H54 (cell line): ENCODE measurements at places on chromosomes 4 and X.
A peak's percentile ranks its signal among the peaks of the same experiment; 100 is the strongest.

DNA sequence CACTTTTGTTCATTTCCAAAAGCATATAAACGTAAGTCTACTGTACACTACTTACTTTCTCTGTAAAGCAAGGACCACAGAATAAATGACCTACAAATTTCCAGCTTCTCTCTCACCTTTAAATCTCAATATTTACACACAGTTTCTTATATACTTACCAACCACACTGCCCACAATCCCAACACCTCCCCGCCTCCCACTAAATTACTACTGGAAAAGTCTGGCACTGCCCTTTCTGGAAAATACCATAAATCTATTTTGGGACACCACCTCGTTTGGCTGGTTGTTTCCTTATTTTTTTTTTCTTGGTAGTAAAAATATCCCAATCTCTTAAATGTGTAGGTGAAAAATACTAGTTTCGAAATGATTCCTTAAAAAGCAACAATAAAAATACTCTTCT is 19.6 kb downstream of the FAT1 start:
- no peak for DNase-seq

DNA sequence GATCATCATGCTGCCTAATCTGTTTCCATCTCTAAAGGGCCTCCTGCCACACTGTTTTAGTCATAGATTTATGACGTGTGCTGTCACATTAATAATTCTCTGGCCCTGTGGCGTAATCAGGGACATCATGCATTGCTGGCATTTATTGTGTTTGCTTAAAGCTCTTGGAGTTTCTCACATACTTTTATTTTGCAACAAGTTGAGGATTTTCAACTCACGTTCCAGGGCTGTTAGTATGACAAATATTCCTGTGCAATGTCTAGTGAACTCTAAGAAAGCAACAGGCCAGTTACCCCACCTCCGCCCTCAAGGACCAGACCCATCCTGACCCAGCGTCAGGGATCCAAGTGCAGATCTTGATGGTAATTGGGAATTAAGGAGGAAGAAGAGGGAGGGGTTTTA is 7.8 kb upstream of the PIGA start:
- DNase-seq: no peak

- no peak for DNase-seq
These were observed 435.6 kb downstream of the TLL1 start for GRCh38 chr4:166308647-166309046.

DNA sequence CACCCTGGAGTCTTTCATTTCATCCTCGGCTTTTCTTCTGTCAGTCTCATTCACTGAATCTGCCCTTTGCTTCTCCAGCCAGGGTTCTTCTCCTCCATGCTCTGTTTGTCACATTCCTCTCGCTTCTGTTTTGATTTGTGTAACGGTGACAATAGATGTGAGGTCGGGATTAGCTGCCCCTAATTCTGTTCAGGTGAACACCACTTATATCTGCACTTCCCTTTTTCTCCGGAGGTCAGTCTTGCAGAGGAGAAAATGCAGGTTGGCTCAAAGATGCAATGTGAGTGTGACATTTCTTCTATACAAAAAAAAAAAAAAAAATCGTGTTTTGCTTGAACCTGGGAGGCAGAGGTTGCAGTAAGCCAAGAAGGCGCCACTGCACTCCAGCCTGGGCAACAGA is 262.9 kb downstream of the ASMT start:
- DNase-seq: no peak

DNA sequence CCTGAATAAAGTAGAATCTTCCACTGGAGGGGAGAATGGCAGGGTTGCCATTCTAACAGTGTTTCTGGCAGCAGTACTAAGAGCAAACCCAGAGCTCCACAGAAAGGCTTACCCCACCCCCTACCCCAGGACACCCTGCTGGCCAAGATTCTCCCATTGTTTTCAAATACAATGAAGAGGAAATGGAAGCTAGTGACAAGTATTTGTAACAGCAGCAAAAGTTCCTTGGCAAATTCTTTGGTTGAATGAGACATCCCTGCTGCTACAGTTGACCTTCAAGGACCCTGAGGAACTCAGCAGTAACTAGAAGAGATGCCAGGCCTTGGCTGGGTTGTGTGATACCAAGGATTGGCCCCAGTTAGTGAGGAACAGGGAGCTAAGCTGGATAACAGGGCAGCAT is 124.2 kb upstream of the DGKK start:
- no peak for DNase-seq

DNA sequence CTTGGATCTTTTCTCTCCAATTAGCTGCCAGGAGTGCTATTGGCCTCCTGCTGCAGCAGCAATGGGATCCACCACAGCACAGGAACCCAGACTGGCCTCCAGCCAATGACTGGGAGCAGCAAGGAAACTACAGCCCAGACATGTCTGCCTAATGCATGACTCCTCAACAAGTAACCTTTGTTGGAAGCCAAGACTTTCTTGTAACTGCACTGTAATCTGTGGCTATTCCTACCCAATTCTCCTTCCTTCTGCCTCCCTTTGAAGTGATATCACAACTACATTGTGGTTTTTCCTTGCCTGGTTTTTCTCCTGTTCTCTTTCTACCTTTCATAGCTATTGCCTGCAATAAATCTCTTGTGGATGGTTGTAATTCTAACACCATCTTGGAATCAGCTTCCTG is 39.8 kb downstream of the SNCA start:
- no peak for DNase-seq

- no peak for DNase-seq
These were observed 21.7 kb downstream of the STAG2 start for GRCh38 chrX:123983240-123983639.

DNA sequence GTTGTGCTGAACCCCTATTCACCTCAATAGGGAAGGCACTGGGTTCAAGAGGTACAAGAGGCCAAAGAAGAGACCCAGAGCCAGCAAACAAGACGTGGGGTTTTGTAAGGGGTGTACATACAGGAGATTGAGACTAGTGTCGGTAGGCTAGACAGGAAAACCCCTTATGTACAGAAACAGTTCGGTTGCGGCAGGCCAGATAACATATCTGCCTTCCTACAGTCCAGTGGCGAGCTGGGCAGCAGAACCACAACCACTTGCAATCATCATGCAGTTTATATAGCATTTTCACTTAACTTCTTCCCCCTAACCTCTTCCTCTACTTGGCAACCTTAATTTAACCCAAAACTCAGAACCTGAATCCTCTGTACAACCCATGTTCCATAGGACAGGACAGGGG is 422.2 kb downstream of the PDHA2 start:
- no peak for DNase-seq

GRCh38 chr4:2258091-2259035 is 3.5 kb downstream of the MXD4 start:
- no peak for DNase-seq

- DNase-seq: peak; percentile 15
These were observed 126.9 kb downstream of the MFAP3L start for GRCh38 chr4:169899295-169899694.

GRCh38 chrX:28391528-28391927 is 195.7 kb upstream of the IL1RAPL1 start:
- DNase-seq: no peak

GRCh38 chr4:169803413-169803812 is 45.7 kb upstream of the HPF1 start:
- no peak for DNase-seq

DNA sequence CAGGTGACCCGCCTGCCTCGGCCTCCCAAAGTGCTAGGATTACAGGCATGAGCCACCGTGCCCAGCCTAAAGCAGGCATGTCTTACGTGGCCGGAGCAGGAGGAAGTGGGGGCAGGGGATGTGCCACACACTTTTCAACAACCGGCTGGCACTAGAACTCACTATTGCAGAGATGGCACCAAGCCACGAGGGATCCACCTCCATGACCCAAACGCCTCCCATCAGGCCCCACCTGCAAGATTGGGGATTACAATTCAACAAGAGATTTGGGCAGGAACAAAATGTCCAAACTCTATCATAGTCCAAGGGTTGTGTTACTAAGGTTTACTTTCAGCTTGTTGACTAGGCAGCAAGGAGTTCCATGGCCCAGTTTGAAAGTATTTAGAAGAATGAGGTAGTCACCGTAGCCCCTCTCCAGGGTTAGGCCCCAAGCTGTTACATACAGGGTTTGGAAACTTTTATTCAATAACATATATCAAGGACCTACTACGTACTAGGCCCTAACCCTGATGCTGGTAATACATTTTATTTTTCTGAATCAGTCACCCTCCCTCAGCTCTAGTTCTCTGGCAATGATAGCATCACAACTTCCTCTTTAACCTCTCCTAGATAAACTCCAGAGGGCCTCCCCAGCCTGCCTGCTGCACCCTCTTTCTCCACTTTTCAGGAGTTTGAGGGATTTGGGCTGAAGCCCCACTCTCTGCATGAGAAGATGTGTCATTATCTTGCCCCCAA is 18.0 kb upstream of the TBC1D14 start:
- DNase-seq: no peak

- DNase-seq: no peak
These were observed 32.0 kb downstream of the SPIN3 start for GRCh38 chrX:56963377-56963776.

GRCh38 chrX:55486736-55487135 is 2.9 kb downstream of the USP51 start:
- no peak for DNase-seq

- no peak for DNase-seq
These were observed 54.3 kb downstream of the IGFBP7 start for GRCh38 chr4:57055886-57056285.

DNA sequence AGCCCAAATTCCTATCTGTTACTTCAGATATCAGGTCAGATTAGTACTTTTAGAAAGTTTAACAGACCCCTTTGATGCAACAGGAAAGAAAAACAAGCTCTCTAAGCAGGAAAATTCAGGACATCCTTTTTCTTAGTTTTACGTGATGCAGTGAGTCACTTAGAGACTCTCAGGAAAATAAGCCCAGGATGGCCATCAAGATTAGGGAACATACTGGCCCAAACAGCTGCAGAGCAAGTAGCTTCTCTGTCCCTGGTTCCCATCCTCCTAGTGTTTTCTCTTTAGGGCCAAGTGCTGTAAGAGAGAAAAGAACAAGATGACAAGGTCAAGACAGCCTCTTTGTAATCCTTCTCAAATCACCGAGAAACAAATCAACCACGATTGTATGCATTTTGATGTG is 219.1 kb downstream of the ZNF674 start:
- no peak for DNase-seq

DNA sequence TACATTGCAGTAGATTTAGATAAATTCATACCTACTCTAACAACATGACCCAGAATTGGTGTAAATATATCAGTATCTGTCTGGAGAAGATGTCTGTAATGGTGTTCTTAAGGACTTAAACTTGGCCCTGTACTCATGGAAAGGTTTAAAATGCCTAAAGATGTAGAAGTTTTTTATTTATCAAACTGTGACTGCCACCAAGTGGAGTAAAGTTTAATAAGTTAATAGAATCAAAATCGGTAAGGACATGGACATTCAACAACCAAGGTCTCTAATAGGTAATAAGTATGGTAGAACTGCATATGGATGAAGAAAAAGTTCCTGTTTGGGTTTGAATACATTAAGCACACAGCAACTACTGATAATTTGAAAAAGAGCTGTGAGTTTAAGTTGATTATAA is 474.0 kb upstream of the NDST3 start:
- DNase-seq: no peak

GRCh38 chr4:93467484-93468155 is 360.9 kb upstream of the ATOH1 start:
- DNase-seq: no peak

DNA sequence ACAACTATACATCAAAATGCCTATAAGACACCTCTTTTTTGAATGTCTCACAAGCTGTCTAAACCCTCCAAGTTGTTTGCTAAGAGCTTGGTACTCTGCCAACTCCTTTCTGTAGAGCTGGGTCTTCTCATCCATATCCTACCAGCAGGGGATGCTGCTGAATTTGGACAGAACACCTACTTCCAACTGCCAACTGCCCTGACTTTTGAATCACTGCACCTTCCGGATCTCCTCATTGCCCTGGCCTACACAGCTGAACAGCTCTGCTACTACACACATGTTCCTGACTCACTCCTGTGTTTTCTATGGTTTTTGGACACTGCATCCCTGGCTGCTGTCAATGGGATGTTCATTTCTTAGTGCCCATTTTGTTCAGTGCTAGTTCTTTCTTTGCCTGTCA is 18.7 kb downstream of the FAM184B start:
- DNase-seq: no peak

- DNase-seq: no peak
These were observed 280.7 kb upstream of the KLHL4 start for GRCh38 chrX:87236830-87237440.

DNA sequence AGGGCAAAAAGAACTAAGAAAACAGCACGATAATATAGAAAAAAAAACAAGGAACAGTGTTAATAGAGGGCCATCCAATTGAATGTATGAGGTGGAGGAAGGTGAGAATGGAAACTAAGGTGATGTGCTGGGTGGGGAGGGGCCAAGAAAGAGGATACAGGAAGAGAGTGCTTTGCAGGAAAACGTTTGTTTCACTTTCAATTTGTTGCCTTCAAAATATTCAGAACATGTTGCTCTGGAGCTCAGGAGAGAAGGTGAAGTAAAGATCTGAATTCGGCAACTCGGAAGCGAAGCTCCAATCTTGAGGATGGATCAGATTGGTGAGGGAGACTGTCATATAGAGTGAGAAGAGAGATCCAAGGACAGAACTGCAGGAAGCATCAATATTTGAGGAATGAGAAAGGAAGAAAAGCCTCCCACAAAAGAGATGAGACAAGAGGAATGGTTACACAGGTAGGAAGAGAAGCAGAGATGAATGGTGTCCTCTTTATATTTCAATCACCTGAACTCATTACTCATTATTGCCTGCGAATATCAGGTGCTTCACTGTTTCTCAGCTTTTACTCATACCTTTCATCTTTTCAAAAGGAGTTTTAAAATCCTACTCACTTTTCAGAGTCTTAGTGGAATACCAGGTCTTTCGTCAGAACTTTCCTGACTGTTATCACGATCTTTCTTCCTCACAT is 14.7 kb upstream of the SEC24D start:
- DNase-seq: no peak

- DNase-seq: no peak
These were observed 6.1 kb downstream of the EPGN start for GRCh38 chr4:74314329-74314728.

DNA sequence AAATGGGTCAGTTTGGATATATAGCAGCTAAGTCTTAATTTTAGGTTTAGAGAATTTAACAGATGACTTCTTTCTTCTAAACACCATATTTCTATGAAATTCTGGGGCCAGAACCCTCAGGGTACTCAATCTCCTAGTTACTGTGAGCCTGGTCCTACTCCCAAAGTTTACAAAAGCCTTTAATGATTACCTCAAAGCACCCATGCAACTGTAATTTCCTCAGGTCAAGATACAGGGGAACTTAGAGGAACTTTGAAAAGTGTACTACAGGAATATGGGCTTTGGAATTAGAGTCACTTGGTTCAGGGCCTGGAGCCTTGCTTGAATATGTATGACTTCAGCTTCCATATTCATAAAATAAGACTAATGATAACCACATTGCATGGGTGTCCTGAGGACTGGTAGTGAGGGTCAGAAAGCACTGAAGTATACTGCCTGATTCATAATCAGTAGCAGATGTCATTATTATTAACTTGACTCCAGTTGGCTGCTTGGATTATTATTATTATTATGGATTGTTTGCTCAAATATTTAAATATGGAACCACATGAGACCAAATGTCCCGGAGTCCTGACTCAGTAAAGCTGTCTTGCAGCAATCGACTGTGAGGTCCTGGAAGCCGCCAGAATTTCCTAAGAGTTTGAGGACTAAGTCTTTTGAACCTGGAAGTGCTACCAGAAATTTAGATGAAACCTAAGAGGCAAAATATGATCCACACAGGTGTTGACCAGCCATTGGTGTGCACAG is 2.0 kb upstream of the ADH7 start:
- DNase-seq: no peak
